ENCODE measurements at places on chromosomes 3 and 15.

DNA sequence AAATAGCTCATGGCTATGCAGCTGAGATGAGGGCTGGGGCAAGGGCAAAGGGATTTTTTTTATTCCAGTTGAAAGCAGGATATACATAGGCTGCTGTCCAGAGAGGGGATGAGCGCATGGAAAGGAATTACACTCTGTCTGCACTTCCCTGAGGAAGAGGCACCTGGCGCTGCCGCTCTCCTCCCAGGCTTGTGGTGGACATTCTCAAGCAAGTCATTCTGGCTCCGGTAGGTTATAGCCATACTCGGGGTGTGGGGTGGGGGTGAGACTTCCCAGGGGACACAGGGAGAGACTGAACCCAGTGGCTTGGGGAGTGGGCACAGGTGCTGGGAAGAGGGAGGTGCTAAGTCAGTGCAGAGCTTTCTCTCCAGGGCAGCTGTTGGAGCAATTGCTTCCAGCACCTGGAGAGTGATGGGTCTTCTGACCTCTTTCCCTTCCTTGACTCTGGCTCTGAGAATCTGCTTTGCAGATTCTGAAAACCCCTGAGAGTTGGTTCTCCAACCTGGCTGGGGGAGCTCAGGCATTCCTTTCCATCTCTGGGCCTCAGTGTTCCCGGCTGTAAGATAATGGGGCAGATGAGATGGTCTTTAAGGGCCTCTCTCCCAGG lies 24.3 kb downstream of the CYP8B1 start:
- no peaks in the 10 kb centered on the region for H3K36me3 ChIP-seq
- no peaks in the 10 kb centered on the region for H3K27me3 ChIP-seq
- DNase-seq: peak; percentile 24
- H3K4me1 ChIP-seq: no peaks in the 10 kb centered on the region

GRCh38 chr15:72511536-72511935 lies 37.4 kb downstream of the ARIH1 start:
- no peak overlapping the region for H3K27ac ChIP-seq
- H3K4me1 ChIP-seq: no peaks in the 10 kb centered on the region
- H3K36me3 ChIP-seq: no peaks in the 10 kb centered on the region
- no peak overlapping the region for H3K4me3 ChIP-seq
- no peaks in the 10 kb centered on the region for H3K27me3 ChIP-seq

DNA sequence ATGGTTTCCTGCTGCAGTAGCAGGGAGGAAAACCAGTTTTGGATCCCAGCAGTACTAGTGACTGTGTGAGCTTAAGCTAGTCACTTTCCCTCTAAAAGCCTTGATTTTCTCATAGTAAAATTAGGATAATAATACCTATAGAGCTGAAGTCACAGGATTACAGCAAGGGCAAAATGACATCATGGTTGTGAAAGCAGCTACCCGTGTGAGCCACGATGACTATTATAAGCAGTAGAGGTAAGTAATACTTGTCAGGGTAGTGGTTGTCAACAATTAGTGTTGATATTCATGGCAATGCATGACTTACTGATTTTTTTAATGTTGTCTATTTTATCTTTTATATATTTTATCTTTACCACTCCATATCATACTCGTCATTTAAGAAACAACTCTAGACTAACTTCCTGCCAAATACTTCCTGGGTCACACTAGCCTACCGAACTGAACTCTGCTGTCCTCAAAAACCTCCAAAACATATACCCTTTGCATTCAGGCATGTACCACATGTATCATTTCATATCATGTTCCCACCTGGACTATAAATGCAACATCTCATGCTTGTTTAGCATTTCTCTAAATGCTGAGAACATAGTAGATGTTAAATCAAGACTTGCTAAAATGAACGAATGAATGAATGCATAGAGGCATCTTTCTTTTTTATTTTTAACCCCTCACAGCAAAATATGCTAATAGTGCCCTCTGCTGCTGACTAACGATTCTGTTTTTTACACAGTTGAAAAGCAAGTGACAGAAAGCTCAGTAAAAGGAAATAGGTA lies 172.6 kb downstream of the P3H2 start:
- no peak overlapping the region for H3K4me3 ChIP-seq
- H3K36me3 ChIP-seq: no peaks in the 10 kb centered on the region
- H3K27ac ChIP-seq: peak overlapping the region; percentile 34
- no peaks in the 10 kb centered on the region for H3K27me3 ChIP-seq

DNA sequence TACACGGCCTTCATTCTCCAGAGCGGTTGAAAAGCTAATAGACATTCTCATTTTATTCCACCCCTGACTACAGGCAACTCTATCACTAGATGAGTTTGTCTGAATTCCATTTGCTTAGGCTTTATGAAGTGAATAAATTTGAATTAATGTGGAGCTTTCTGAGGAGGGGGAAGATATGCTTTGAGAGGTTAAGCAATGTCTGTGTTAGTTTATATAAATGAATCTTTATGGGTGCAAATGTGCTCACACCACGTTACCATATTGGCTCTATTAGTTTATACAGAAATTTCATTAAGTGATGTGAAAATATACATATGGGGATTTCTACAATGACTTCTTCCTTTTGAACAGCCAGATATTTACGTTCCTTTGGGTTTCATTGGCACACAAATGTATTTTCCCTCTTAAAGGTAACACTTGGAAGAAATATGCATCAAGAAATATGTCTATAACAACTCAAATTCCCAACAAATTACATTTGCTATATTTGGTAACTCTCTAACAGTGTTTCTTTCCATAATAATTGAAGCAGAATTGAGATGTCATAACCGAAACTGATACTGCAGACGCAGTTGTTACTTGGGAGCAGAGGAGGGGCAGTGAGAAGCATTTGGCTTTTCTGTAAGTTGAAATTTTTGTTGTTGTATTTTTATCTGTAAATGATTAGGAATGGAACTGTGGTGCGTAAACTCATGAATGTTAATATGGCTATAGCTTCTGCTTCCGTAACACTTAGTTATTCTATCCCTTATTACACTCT lies 359.4 kb downstream of the CACNA2D3 start:
- no peak for DNase-seq
- no peak overlapping the region for H3K4me3 ChIP-seq
- no peaks in the 10 kb centered on the region for H3K27me3 ChIP-seq
- no peaks in the 10 kb centered on the region for H3K4me1 ChIP-seq
- no peak overlapping the region for H3K27ac ChIP-seq
- no peaks in the 10 kb centered on the region for H3K36me3 ChIP-seq
